ENCODE measurements at places on chromosomes 16 and 17. TPM values are rescaled to one million over a fixed set of nuclear protein-coding genes. Genes with fewer than 3 reads are reported as not detected.

Gene CDRT15
- not detected for total RNA-seq

Gene OR1E1
- total RNA-seq, result not detected

Gene ENPP7
- total RNA-seq, result 0.17 TPM

Gene CCDC200
- total RNA-seq, result not detected

Gene SLFN12
- total RNA-seq, result 2.8 TPM

Gene KRT13
- total RNA-seq, result not detected

Gene CACNA1G
- total RNA-seq, result 0.06 TPM

Gene SKAP1
- total RNA-seq, result 2.5 TPM

Gene PTX4
- total RNA-seq, result not detected

Gene TEX14
- not detected for total RNA-seq

Gene SCN4A
- not detected for total RNA-seq

Gene GPRC5B
- 5.0 TPM for total RNA-seq

Gene TOM1L1
- total RNA-seq, result 64.0 TPM

Gene PRR35
- not detected for total RNA-seq

Gene SCGB1C2
- not detected for total RNA-seq

Gene TOP2A
- 30.3 TPM for total RNA-seq

Gene TNP2
- total RNA-seq, result not detected
